ENCODE measurements at places on chromosomes 5 and 9. TPM values are rescaled to one million over a fixed set of nuclear protein-coding genes. Genes with fewer than 3 reads are reported as not detected.

- H3K4me3 ChIP-seq = no peak overlapping the region
- no peaks in the 10 kb centered on the region for H3K27me3 ChIP-seq
- H3K4me1 ChIP-seq = peaks cover 6% of the 10 kb centered on the region
- H3K27ac ChIP-seq = no peak overlapping the region
- H3K36me3 ChIP-seq = no peaks in the 10 kb centered on the region
Observed at GRCh38 chr9:87606841-87607521, 109.3 kb downstream of the DAPK1 start.

- H3K4me3 ChIP-seq = no peak overlapping the region
- H3K27ac ChIP-seq = no peak overlapping the region
- no peaks in the 10 kb centered on the region for H3K4me1 ChIP-seq
- no peaks in the 10 kb centered on the region for H3K27me3 ChIP-seq
Observed at GRCh38 chr5:152113401-152113800, 188.8 kb upstream of the GLRA1 start.

DNA sequence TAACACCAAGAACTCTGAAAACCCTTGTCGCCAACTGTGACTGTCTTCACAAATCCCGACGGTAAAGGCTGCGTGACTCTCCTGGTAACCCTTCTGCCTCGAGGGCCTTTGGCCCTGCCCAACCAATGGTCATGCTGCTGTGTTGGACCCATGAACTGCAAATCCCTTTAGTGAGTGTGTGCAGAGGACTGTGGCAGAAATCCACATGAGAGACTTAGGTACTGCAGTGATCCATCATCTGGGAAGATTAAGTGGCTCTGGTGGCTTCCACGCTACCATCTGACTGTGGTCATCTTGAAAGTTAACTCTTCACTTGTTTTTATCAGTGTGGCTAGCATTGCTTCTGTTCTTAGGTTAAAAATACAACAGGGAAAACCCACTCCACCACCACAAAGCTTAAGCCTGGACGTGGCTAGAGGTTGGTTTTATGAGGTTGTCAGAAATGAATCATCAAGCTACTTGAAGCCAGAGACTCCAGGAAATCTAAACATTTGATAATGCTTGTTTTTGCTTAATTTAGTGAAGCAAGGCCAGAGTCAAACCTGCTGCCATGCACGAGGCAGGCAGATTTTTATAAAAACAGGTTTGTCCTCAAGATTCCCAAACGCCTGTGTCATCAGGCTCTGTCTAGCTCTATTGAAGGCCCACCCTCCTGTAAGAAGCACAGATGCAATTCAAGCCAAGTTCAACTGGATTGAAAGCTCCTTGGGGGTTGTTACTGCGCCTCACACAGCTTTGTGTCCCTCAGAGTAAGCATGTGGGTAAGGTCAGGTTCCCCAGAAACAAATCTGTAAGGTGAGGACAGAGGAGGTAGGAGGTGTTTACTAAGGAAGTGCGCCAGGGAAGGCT, 52.7 kb upstream of the ERCC6L2 start:
- H3K4me3 ChIP-seq = no peak overlapping the region
- no peaks in the 10 kb centered on the region for H3K27me3 ChIP-seq
- no peaks in the 10 kb centered on the region for H3K4me1 ChIP-seq

CDH9 gene
- total RNA-seq = 0.25 TPM

DNA sequence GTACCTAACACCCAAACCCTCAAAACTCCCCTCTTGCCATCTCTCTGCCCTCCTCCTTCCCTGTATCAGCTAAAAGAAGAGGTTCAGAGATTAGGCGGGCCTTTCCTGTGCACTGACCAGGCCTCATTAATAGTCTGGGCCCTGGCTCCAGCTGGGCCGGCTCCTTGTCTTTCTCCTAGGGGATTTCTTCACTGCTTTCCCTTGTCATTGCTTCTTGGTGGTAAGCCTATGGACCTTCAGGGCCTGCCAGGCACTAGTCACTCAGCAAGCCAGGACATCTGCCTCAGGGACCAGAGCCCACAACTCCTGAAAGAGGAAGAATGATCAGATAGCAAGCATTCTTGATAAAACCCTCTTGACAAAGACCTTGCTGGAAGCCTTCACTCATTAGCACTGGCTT, 50.9 kb downstream of the MRRF start:
- DNase-seq = no peak
- no peaks in the 10 kb centered on the region for H3K36me3 ChIP-seq
- H3K27ac ChIP-seq = no peak overlapping the region
- H3K4me3 ChIP-seq = no peak overlapping the region
- H3K27me3 ChIP-seq = no peaks in the 10 kb centered on the region
- H3K4me1 ChIP-seq = no peaks in the 10 kb centered on the region

- peak overlapping the region; percentile 73 for H3K27ac ChIP-seq
- H3K4me1 ChIP-seq = peaks cover 5% of the 10 kb centered on the region
- no peaks in the 10 kb centered on the region for H3K36me3 ChIP-seq
- DNase-seq = peak; percentile 53
- H3K4me3 ChIP-seq = no peak overlapping the region
- no peaks in the 10 kb centered on the region for H3K27me3 ChIP-seq
Observed at GRCh38 chr5:113250341-113250953, 184.3 kb downstream of the TSSK1B start.

TOR2A gene
- 28.7 TPM for total RNA-seq

FAM169A gene
- total RNA-seq = 69.2 TPM
